ENCODE measurements at places on chromosomes 16 and 17. TPM values are rescaled to one million over a fixed set of nuclear protein-coding genes. Genes with fewer than 3 reads are reported as not detected.

KRT33A gene
- not detected for total RNA-seq

CHST4 gene
- not detected for total RNA-seq

HYDIN gene
- 21.0 TPM for total RNA-seq

DPEP1 gene
- total RNA-seq = 24.2 TPM

TNFRSF17 gene
- 3.0 TPM for total RNA-seq

PNMT gene
- total RNA-seq = 8.2 TPM

SPNS2 gene
- 60.5 TPM for total RNA-seq

SLFN12 gene
- total RNA-seq = 13.3 TPM

- H3K36me3 ChIP-seq = no peaks in the 10 kb centered on the region
- H3K27me3 ChIP-seq = no peaks in the 10 kb centered on the region
- no peak for DNase-seq
- no peak overlapping the region for H3K4me3 ChIP-seq
Observed at GRCh38 chr17:5560361-5560988, 23.8 kb downstream of the NLRP1 start.

- H3K27me3 ChIP-seq = no peaks in the 10 kb centered on the region
- H3K27ac ChIP-seq = no peak overlapping the region
- no peak overlapping the region for H3K4me3 ChIP-seq
- no peaks in the 10 kb centered on the region for H3K4me1 ChIP-seq
- peak; percentile 78 for DNase-seq
- H3K36me3 ChIP-seq = no peaks in the 10 kb centered on the region
Observed at GRCh38 chr16:68800257-68800875, 43.0 kb upstream of the TANGO6 start.

DNA sequence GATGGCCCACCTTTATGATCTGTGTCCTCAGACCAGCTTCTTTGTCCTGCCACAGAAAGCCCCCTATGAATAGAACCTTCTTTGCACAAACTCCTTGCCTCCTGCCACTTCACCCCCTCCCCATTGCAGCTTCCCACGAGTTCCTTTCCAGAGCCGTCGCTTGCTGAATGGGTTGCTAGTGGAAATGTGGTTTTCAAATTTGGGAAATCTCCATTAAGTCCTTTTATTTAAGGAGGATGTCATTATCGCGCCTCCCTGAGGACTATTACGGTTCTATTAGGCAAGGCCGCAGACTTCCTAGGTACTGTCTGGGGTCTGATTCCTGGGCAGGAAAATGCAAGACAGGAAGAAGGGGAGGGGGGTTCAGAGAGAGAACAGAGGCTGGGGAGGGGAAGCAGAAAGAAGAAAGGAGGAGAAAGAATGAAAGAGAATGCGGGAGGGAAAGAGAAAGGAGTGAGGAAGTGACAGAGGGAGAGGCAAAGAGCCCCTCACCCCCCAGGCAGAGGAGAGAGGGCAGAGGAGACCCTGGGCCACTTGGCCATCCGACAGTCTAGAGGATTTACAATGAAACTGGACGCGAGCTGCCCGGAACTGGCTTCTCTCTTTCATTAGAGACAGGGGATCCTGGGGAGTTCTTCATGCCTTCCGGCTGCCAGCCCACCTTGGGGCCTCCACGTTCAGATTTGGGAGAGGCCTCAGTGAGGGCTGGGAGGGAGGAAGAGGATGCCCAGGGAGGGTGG lies 31.7 kb upstream of the ETV4 start:
- H3K27ac ChIP-seq = no peak overlapping the region
- H3K4me1 ChIP-seq = no peaks in the 10 kb centered on the region
- H3K36me3 ChIP-seq = no peaks in the 10 kb centered on the region
- no peaks in the 10 kb centered on the region for H3K27me3 ChIP-seq
- H3K4me3 ChIP-seq = no peak overlapping the region
- DNase-seq = no peak

DNA sequence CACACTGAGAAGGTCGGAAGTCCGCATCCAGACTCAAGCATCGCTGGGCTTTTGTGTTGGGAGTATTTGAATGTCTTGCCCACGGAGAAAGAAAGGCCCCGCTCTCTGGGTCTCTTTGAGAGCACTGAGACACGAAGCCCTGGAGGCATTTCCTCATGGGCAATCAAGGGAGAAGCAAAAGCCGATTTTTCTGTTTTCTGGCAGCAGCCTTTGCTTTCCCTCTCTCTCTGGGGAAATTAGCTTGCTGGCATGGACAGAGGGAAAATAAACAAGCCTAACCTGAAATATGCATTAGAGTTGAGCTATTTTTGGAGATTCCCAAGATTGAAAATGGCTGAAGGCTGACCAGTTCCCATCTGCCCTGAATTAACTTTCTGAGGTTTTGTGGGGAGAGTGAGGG lies 238.7 kb downstream of the HAPSTR1 start:
- no peaks in the 10 kb centered on the region for H3K27me3 ChIP-seq
- no peak overlapping the region for H3K4me3 ChIP-seq
- DNase-seq = no peak
- H3K27ac ChIP-seq = peak overlapping the region; percentile 20

DNA sequence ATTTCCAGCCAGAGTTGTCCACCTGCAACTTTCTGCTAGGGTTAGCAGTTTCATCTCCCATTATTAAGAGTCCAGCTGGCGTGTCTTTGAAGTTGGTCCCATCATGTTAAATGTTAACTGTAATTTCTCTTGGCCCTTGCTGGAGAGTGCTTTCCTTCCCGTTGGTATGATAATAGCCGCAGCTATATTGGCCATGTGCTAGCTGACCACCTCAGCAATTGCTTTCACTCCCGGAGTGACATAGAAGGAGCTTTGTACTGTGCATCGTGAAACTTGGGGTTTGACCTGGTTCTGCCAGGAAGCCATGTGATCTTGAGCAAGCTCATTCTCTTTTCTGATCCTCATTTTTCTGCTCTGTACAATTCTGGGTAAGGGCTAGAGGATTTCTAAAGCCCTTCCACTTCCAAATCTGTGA lies 81.0 kb upstream of the TBX2 start:
- H3K4me1 ChIP-seq = peaks cover 23% of the 10 kb centered on the region
- DNase-seq = no peak
- H3K27ac ChIP-seq = peak overlapping the region; percentile 23
- H3K36me3 ChIP-seq = no peaks in the 10 kb centered on the region
- no peaks in the 10 kb centered on the region for H3K27me3 ChIP-seq
- no peak overlapping the region for H3K4me3 ChIP-seq

GRCh38 chr16:24499193-24499814 lies 40.1 kb upstream of the RBBP6 start:
- no peaks in the 10 kb centered on the region for H3K27me3 ChIP-seq
- H3K36me3 ChIP-seq = no peaks in the 10 kb centered on the region
- DNase-seq = peak; percentile 37

DNA sequence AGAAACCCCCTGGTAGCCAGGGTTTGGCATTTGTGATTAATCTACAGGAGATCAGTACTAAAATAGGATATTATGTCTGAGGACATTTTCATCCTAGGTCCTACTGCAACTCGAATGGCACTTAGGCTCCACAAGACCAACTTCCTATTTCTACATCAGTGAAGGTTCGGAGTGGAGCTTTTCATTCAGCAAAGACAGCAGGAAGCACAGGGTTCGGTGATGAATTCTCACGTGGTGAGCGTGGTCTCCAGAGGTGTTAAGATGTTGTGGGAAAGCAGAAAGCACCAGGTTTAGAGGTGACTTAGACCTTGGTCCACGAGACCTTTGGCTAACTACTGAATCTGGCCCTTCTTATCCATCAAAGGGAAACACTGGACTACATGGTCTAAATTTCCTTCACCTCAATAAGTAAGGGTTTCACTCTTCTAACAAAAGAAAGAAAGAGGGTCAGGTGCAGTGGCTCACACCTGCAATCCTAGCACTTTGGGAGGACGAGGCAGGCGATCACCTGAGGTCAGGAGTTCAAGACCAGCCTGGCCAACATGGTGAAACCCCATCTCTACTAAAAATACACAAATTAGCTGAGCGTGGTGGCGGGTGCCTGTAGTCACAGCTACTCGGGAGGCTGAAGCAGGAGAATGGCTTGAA lies 13.9 kb upstream of the HELZ start:
- H3K4me3 ChIP-seq = no peak overlapping the region
- no peaks in the 10 kb centered on the region for H3K27me3 ChIP-seq
- H3K27ac ChIP-seq = no peak overlapping the region
- no peaks in the 10 kb centered on the region for H3K4me1 ChIP-seq
- DNase-seq = no peak

GRCh38 chr16:52561910-52562741 lies 15.2 kb upstream of the TOX3 start:
- H3K4me3 ChIP-seq = no peak overlapping the region
- no peak overlapping the region for H3K27ac ChIP-seq
- no peak for DNase-seq

- H3K27me3 ChIP-seq = no peaks in the 10 kb centered on the region
- H3K4me3 ChIP-seq = no peak overlapping the region
- no peaks in the 10 kb centered on the region for H3K4me1 ChIP-seq
- H3K27ac ChIP-seq = no peak overlapping the region
- no peaks in the 10 kb centered on the region for H3K36me3 ChIP-seq
Observed at GRCh38 chr17:80526116-80526910, 18.3 kb upstream of the RPTOR start.

GRCh38 chr16:83706394-83706793 lies 101.4 kb upstream of the HSBP1 start:
- no peaks in the 10 kb centered on the region for H3K27me3 ChIP-seq
- DNase-seq = no peak
- no peak overlapping the region for H3K4me3 ChIP-seq
- H3K27ac ChIP-seq = no peak overlapping the region
- H3K36me3 ChIP-seq = no peaks in the 10 kb centered on the region
- no peaks in the 10 kb centered on the region for H3K4me1 ChIP-seq

GRCh38 chr17:79019632-79020584 lies 4.1 kb upstream of the C1QTNF1 start:
- no peaks in the 10 kb centered on the region for H3K4me1 ChIP-seq
- peak overlapping the region; percentile 5 for H3K4me3 ChIP-seq
- peaks cover 2% of the 10 kb centered on the region for H3K27me3 ChIP-seq
- H3K27ac ChIP-seq = no peak overlapping the region
- H3K36me3 ChIP-seq = no peaks in the 10 kb centered on the region

GRCh38 chr16:55569025-55569424 lies 2.5 kb downstream of the CAPNS2 start:
- no peak for DNase-seq
- no peak overlapping the region for H3K4me3 ChIP-seq
- no peak overlapping the region for H3K27ac ChIP-seq
- H3K4me1 ChIP-seq = no peaks in the 10 kb centered on the region
- no peaks in the 10 kb centered on the region for H3K27me3 ChIP-seq
